ENCODE measurements at places on chromosomes 6 and 20.

GRCh38 chr6:3426927-3427686, 29.7 kb downstream of the SLC22A23 start:
- no peak for DNase-seq

DNA sequence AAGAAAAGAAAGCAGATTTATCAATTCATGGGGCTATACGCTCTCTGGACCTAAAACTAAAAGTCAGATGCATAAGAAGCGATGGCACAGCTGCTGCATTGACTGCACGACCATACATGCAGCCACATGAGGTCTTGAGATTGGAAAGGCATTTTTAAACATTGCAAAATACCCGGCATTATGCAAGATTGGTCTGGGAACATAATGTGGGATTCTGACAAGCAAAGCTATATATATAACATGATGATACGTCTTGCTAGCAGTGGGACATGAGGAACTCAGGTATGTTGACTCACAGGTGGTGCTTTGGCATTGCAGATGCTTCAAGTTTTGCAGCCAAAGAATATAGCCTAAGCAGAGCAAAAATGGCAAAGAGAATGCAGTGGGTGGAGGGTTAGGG, 55.1 kb downstream of the SAMD3 start:
- DNase-seq: no peak

DNA sequence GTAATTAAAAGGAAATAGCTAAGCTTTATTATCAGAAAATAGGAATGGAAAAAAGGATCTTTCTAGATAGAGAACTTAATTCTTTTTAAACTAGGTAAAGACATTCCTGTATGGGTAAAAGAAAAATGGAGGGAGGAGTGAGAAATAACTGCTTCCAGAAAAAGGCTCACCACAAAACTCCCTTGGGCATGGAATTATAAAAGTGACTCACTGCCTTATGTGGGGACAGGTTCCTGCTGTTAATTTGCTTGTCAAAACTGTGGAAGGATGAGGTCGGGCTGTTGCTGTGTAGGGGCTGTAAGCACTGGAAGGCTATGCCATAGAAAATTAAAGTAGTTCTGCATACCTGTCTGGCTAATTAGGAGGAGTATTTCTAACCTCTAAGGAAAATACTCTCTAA, 158.7 kb downstream of the UBE3D start:
- DNase-seq: no peak

- no peak for DNase-seq
Measured at GRCh38 chr6:38656896-38657295, 17.2 kb upstream of the BTBD9 start.

DNA sequence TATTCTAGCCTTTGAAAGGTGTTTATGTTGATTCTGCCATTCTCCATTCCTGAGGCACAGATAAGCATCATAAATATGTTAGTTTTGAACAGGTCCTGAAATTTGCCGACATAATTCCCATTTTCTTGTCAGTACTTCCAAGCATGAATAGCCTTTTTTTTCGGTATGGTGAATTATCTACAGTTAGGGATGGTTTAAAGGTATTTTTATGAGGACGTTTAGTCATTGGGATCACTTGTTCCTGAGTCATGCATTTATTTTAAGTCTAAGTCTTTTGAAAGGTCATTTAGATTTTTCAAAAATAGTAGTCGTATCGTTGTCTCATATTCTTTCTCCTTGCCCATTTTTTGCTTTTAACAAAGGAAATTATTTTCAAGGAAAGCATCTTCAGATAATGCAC, 98.7 kb downstream of the PHACTR3 start:
- no peak for DNase-seq

DNA sequence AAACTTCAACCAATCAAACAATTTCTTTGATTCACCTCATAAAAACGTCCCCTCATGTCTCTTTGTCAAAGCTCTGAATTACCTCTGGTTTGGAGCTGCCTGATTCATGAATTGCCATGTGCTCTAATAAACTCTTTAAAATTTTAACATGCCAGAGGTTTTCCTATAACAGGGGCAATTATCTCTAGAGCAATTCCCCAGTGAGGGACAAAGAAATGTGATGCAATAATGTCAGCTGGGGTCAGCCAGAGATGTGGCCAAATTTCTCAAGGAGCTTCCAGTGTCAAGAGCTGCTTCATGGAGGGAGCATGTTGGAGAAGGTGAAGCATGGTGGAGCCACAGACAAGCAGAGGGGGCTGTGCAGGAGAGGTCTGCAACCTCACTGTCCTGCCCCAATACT, 38.7 kb upstream of the RFPL4B start:
- DNase-seq: no peak

GRCh38 chr20:58988565-58988882, 7.5 kb downstream of the NELFCD start:
- DNase-seq: no peak

GRCh38 chr6:158170656-158171081, 2.5 kb downstream of the GTF2H5 start:
- DNase-seq: peak; percentile 76

DNA sequence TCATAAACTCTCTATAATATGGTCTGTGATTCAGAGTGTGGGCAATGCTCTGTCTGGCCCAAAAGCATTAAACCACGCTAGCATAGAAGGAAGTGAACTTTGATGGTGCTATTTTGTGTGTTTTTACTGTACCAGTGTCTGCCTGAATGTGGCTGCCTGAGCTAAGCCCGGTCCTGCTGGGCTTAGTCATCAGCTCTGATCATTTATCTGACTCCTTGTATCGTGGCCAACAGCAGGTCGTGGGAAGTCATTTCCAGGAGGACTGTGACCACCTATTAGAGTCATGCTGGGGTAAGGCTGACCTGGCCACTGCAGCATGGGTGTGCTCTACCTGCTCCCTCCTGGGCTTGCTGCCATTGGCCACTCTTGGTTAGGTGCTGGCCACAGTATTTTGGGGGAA, 239.1 kb upstream of the CEP162 start:
- DNase-seq: no peak

DNA sequence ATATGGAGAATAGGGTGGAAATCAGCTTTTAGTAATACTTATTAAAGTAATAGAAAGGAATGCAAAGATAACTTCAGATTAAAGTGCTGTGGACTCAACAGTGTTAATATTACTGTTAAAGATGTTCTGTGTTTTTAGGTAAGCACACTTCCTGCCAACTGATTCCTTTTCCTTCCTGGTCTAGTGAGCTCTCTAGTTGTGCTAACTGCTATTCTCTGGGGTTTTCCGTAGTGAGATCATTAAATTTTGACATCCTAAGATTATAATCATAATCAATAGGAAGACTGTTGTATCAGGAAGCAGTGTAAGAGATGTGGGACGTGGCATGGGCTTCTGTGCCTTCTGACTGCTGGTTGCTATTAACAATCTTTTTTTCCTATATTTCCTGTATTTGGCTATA, 1.2 kb upstream of the TMEM217 start:
- DNase-seq: no peak

DNA sequence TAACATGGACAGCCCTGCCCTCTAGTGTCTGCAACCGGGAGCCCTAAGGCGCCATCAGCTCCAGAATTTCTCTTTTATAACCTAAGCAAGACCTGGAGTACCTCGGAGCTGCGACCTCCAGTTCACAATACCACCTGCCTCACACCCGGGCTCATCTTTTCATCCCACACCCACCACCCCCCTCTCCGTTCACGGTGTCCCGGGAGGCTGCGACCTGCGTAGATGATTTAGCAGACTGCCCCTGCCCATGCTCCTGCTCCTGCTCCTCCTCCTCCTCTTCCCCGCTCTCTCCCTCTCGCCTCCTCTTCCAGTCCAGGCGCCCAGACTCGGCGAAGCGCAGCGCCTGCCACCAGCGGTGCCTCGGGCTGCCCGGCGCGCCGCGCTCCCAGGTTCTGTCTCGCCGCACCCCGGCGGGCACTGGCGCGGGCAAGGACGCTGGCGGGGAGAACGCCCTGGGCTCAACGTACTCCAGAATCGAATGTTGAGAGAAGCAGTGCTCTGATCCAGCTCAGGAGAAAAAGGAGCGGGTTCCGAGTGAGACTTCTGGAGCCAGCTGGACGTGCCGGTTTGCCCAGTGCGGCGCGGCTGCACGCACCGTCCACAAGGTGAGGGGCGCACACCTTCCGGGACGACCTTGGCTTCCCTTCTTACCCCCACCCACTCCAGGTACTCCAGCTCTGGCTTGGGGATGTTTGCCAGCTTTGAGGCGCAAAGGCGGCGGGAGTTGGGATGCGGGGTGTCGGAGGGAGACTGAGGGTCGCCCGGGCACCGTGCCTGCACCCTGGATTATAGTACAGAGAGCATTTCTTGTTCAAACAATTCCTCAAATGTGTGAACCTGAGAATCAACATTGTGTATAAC, at the start of gene HTR1E:
TSS of gene HTR1E (plus strand) at position 310 of the 861 bp plus-strand sequence. CDS start 77,807 bp downstream, outside the sequence.
- no peak for DNase-seq

DNA sequence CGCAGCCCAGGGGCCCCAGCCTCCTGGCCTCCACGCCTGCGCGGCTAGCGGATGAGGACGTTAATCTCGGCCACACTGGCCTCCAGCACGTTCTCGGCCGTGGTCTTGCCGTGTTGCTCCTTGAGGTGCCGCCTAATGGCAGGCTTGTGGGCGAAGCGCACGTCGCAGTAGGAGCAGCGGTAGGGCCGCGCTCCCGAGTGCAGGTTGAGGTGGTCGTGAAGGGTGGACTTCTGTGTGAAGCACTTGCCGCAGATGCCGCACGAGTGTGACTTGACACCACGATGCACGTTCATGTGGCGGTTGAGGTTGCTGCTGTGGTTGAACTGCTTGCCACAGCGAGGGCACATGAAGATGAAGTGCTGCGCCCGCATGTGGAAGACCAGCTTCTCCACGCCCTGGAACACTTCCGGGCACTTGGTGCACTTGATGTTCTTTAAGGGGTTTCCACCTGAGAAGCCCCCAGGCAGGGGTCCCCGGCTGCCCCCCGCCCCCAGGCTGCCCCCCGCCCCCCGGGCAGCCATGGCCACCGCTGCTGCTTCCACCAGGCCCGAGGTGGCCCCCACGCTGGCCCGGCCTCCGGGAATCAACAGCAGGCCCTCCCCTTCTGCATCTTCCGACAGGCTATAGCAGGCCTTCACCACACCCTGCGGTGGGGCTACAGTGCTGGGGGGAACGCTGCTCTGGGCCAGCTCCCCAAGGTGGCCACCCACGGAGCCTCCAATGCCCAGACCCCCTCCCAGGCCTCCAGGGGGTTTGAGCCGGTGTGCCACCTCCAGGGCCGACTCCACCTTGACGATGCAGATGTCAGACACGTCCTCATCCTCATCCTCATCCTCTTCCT, 1.8 kb downstream of the ZBTB12 start:
- no peak for DNase-seq

DNA sequence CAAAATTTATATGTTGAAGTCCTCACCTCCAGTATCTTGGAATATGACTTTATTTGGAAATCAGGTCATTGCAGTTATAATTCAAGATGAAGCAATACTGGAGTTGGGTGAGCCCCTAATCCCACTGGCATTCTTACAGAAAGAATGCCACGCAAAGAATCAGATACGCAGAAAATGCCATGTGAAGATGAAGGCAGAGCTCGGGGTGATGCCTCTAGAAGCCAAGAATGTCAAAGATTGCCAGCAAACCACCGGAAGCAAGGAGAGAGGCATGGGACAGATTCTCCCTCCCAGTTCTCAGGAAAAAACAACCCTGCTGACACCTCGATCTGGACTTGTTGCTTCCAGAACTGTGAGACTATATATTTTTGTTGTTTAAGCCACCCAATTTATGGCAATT, 273.4 kb upstream of the CITED2 start:
- DNase-seq: no peak

DNA sequence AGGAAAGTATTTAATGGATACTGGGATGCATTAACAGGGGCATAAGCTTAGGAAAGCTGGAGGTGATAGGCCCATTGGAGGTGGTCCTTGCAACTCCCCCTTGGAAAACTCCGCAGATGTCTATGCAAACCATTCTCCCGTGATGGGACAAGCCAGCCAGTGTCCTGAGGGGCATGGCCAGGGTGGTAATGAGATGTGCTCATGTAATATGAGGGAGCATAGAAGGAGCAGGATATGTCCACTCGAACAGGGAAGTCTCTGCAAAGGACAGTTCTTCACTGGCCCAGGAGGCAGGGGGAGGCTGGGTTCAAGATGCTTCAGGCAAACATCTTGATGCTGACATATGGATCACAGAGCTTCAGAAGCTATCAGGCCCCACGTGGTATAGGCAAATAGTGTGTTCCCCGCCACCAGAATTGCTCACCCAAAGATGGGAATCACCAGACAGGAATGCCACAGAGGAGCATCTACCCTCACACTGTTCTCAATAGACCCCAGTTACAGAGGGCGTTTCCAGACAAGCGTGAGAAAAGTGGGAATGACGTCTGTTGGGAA, 201.6 kb upstream of the CDH4 start:
- DNase-seq: no peak

- DNase-seq: no peak
Measured at GRCh38 chr6:121442576-121442975, 7.1 kb downstream of the GJA1 start.

DNA sequence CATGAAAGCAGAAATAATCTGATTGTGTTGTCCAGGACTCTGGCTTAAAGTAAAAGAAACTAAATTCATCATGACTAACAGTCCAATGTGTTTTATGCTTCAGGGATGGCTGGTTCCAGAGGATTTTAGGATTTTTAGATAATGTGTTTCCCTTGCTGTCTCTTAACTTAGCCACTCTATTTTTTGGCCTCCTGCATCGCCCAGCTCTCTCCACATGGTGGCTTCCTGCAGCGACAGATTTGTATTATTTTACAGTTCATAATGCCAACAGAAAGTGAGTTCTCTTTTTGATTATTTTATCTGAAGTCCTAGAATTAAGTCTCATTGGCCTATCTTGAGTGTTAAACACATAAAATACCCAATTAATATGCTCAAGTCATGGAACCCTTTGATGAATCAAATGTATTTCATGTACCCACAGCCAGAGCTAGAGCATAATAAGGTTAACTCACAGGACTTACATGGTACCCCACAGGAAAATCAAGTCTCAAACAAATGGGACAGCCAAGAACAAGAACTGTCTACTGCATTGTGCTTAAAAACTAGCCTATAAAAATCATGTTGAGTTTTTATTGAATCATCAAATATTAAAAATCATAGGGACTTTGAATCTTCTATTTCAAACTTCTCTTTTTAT, 582.5 kb downstream of the DOK5 start:
- no peak for DNase-seq

DNA sequence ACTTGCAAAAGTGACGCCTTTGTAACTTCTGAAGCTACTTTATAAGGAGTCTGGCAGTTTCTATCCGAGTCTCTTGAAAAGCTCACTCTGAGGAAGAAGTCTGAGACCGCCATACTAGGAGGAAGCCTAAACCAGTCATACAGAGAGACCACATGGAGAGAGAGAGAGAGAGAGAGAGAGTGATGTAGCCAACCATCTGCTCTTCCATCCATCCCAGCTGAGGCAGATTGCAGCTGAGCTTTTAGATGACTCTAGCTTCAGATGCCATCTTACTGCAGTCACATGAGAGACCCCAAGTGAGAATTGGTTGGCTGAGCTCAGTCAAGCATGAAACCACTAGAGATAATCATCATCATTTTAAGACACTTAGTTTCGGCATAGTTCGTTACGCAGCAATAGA, 15.0 kb upstream of the DTNBP1 start:
- no peak for DNase-seq

All from fibroblast of the conjunctiva (primary cell).